ENCODE measurements at places on chromosomes 4 and X. TPM values are rescaled to one million over a fixed set of nuclear protein-coding genes. Genes with fewer than 3 reads are reported as not detected.

Gene RCHY1
- total RNA-seq: 16.5 TPM

Gene ADH1C
- total RNA-seq: 16.1 TPM

DNA sequence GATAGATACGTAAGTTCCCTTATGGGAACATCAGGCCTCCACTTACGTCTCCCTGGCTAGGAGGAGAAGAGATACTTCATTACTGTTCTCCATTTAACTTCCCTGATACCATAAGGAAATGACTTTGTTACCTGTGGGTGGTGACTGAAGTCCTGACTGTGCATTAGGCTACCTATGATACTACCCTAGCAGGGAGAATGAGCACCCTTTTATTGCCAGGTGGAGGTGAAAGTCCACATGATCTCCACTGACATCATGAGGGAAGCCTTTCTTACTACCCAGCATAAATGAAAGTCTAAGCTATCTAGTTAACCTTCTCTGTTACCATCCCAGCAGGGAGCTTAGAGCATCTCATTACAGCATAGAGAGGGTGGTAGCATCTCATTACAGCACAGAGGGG lies 24.4 kb upstream of the LAMTOR3 start:
- DNase-seq: no peak

GRCh38 chr4:173488656-173489055 lies 41.4 kb downstream of the HAND2 start:
- DNase-seq: no peak

Gene TNMD
- total RNA-seq: 1.4 TPM

- no peak for DNase-seq
Observed at GRCh38 chrX:19683817-19684216, 168.5 kb upstream of the MAP3K15 start.

Gene PRR32
- not detected for total RNA-seq

DNA sequence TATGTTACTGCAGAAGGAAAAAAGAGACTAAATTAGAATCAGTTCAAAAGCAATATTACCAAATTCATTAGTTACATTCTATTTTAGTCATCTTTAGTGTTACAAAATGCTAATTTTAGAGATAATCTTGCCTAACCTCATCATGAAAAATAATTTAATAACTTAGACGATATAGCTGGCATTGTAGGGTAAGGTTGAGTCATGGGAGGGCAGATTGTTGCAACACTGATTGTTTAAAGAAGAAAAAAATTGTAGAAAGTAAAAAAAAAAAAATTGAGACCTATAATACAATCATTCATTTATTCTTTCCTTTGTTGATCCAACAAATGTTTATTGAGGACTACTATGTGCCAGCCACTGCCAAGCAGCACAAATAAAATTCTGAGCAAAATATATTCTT lies 330.9 kb downstream of the GBA3 start:
- DNase-seq: no peak

DNA sequence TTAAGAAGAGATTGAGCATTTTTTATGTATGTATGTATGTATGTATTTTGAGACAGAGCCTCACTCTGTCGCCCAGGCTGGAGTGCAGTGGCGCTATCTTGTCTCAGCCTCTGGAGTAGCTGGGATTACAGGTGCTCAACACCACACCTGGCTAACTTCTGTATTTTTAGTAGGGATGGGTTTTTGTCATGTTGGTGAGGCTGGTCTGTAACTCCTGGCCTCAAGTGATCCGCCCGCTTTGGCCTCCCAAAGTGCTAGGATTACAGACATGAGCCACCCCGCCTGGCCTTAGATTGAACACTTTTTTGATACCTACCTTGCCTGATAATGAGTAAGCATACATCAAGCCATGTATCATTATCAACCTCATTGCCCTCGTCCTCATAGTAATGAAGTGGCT lies 2.7 kb downstream of the N4BP2 start:
- DNase-seq: no peak

DNA sequence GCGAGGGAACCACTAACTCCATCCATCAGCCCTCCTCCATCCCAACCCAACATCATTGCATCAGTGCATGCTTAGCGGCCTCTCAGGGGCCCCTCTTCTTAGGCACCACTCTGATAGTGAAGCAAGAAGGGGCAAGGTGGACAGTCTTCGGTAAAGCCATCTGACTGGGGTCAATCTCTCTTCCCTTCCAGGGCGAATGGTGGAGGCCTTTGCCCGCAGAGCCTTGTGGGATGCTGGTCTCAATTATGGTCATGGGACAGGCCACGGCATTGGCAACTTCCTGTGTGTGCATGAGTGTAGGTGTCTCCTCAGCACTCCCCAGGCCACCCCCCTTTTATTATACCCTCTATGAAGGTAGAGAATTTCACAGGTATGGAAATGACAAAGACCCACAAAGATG lies 18.8 kb upstream of the SASH3 start:
- DNase-seq: no peak

GRCh38 chr4:55866973-55867574 lies 13.6 kb downstream of the EXOC1 start:
- no peak for DNase-seq

Gene CTAG1B
- not detected for total RNA-seq

Gene MANBA
- 10.1 TPM for total RNA-seq

Gene RTL3
- total RNA-seq: not detected

DNA sequence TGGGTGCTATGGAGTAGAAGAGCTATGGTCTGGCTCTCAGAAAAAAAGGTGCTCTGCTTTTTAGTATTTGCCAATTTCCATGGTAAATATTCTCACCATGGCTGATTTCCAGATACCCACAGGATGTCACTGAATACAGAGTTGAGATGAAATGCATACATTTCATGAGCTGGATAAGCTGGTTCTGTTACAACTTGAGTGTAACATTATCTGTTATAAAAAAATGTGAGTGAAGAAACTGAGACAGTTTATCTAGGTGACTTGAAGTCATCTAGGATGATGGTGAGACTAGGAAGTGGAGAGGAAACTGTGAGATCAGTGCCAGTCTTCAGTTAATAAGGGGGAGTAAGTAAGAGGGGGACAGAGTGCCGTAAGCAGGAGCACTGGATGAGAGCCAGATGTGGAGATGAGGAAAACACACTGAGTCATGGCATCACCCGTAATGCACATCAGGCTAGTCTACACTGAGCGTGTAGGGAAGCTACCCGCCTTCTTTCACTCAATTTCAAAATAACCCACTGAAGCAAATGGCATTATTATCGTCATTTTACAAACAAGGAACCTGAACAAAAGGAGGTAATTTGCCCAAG lies 5.0 kb downstream of the HPSE start:
- no peak for DNase-seq

DNA sequence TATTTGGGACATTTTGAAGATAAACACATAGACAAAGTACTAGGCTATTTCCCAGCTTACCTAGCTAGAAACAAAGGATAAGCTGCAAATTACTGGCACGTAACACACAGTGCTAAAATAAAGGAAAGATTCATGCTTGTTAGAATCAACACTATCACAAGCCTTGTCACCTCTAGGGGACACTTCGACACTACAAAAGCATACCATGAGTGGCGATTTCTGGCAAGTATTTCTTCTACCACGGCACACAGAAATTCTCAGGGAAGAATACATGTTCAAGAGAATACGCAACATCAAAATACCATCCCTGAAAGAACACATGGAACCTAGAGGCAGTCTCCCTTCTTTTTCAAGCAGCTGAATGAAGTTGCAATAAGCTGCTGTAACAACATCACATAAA lies 5.1 kb downstream of the MECP2 start:
- DNase-seq: no peak
